Chondrocyte (in vitro differentiated cells): ENCODE measurements at places on chromosomes 7 and 10. TPM values are rescaled to one million over a fixed set of nuclear protein-coding genes. Genes with fewer than 3 reads are reported as not detected.

ACTR3C gene
- total RNA-seq = 0.25 to 0.85 TPM in 2 of 3 replicates, not detected in the other

DNA sequence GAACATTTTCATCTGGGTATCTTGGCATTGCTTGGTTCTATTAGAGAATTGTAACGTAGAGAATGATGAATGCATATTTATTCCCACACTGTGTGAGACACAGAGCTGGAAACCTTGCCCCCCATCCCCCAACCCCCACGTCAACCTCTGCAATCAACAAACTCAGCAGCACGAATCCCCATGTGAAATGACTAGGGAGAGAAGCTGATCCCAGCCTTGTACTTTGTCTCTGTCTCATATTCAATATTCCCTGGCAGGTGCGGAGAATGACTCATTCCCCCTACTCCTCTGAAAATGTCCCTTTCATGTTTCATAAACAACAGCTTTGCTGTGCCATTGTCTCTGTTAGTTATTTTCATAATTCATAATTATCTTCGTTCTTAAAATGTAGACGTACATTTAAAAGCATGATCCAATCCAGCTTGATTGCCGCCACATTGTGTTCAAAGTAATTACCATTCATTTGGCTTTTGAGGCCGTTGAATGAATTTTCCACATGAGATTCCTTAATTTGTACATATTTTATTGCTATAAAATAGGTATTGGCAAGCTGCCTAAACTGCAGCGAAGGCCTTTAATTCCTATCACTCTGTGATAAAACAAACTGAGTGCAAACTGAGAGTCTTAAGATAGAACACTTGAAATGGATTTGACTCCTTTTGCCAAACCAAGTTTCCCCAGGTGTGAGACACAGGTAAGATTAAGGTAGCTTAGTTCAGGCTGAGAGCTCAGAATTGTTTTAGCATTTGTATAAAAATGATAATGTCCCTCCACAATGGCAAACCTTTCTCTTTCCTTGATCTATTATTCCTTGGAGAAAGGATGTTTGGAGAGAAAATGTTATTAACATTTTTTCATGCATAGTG is 920.2 kb downstream of the TYW1 start:
- no peak for DNase-seq

GRCh38 chr10:65196111-65196510 is 1674.9 kb downstream of the REEP3 start:
- no peak for DNase-seq

- no peak for DNase-seq
Measured at GRCh38 chr10:22429981-22430421, 84.7 kb downstream of the SPAG6 start.

DNA sequence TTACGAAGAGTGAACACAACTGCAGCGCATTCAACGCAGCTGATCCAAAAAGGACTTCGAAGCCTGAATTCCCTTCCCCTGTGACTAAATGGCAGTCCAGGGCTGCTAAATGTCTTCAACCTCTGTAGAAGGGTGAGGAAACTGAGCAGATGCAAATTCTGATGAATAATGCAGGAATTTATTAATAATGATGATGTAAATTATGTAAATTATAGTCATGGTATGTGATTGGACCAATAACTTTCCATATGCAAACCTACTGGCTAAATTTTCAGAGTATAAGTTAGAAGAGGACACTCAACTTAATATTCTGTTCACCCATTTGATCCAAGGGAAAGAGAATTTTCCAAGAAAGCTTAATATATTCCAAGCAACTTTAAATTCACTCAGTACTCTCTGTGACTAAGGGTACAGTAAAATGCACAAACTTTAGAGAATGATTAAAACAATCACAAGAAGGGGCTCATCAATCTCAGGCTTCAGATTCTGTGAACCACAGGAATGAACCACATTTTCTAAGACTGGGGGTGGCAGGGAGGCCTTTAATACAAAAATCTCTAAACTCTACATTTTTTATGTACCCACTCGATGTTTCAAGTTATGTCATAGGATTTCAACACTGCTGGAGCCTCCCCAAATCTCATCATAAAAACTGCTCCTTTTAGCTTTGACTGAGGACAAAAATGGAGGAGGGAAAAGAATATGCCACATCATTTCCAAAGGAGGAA is 3.5 kb downstream of the FGFR2 start:
- no peak for DNase-seq

TCAF2 gene
- 2.1 to 2.8 TPM (median 2.3 TPM) in 3 replicates for total RNA-seq

PIK3AP1 gene
- total RNA-seq = 9.7 to 12.4 TPM (median 9.9 TPM) in 3 replicates

FAM25A gene
- not detected in 3 replicates for total RNA-seq

DNA sequence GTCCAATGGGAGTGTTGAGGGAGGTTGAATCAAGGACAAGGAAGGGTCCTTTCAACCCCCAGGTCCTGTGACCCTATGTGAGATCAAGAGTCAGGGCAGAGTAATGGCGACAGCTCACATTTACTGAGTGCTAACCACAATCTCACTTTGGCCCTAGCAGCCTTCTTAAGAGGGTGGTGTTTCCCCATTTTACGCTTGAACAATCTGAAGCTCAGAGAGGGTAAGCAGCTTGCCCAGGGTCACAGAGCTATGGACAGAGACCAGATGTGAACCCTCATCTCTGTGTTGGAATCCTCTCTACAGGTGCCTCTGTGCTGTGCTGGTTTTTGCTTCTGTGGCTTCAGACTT is 102.0 kb downstream of the GRK5 start:
- no peak for DNase-seq

COL17A1 gene
- total RNA-seq = not detected in 3 replicates

SOSTDC1 gene
- total RNA-seq = not detected in 3 replicates

CUEDC2 gene
- 55.1 to 64.3 TPM (median 57.7 TPM) in 3 replicates for total RNA-seq

SPACDR gene
- 0.42 to 0.87 TPM in 2 of 3 replicates, not detected in the other for total RNA-seq

GRCh38 chr7:80977751-80978150 is 58.9 kb upstream of the SEMA3C start:
- no peak for DNase-seq

GRCh38 chr10:2610946-2611345 is 456.4 kb upstream of the PFKP start:
- no peak for DNase-seq

TRIL gene
- 0.92 to 1.7 TPM (median 0.92 TPM) in 3 replicates for total RNA-seq

HACD1 gene
- total RNA-seq = 31.6 to 77.4 TPM (median 71.6 TPM) in 3 replicates

DNA sequence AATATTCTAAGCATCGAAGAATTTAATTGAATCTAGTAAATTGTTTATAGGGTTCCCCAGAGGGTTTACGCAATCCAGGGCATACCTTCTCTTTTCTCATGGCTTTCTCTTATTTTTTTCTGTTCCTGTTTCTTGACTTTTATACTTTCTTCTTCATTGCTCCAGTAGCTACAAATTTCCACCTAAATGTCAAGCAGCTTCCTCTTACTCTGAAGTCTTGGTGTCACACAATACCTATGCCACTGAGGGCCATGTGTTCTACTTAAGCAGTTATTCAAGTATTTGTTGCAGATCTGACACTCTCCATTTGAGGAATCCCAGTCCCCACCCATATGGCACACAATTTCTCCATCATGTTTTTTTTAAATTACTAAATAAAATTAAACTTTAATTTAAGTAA is 343.1 kb upstream of the MBL2 start:
- no peak for DNase-seq

DNA sequence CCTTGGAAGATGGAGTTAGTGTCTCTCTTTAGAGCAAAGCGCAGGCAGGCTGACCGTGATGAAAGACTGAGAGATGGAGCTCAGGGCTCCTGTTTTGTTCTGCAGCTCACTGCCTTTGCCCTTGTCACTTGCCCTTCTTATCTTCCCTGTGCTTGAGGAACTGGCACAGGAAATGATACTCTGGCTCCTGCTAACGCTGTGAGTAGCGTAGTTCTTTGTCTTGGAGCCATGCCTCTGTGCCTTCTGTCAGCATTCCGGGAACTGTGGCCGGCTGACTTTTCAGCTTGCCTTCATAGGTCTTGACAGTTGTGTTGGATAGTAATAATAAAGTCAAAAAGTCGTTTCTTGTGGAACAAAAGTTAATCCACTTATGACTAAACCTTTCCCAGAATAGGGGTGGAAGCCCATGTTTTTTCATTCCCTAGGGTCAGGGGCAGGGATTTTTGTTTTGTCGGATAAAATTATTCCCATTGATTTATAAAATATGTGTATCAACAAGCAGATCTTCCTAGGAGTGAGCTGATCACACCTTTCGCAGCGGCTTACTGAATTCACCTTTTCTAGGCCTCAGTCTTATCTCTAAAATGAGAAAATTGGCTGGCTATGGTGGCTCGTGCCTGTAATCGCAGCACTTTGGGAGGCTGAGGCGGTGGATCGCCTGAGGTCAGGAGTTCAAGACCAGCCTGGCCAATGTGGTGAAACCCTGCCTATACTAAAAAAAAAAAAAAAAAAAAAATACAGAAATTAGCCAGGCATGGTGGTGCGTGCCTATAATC is 16.6 kb upstream of the TMEM236 start:
- no peak for DNase-seq

GRCh38 chr7:121797657-121798452 is 75.1 kb upstream of the PTPRZ1 start:
- DNase-seq = no peak

- DNase-seq = no peak
Measured at GRCh38 chr7:19572566-19572965, 136.3 kb downstream of the POLR1F start.

GRM3 gene
- total RNA-seq = not detected in 3 replicates

- no peak for DNase-seq
Measured at GRCh38 chr7:27156508-27156898, at the start of gene HOXA7. Gene HOXA7, minus strand, starts transcription at chr7:27156675. Its CDS starts 130 bp downstream, at chr7:27156545.

GRCh38 chr10:49396666-49396999 is 744 bp upstream of the DRGX start:
- no peak for DNase-seq

DNA sequence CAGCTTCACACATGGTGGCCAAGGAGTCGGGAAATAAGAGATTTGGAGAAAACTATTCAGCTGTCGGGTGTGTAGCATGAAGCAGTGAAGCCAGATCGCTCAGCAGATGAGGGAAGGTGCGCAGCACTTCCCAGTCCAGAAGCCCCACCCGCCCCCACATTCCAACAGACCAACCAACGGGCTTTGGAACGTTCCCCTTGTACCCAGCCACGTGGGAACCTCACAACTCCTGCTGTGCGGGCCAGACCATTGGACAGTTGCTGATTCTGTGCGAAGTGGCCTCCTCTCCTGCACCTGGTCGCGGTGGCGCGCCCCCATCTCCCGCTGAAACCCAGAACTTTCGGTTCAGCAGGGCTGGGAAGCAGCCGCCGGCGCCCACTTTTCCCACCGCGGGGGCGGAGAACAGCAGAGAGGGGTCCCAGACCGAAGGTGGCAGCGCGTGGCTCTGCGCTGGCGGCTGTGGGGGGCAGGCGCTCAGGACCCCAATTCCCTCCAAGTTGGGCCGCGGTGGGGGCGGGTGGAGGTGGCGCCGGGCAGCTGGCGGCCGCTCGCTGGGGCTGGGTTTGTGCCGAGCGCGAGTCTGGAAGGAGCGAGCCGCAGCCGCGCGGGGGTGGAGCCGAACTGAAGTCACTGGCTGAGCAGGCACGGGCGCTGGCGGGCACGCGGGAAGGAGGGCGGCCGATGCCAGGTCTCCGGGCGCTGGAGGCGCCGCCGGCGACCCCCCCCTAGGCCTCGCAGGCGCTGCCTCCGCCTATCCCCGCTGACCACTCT is 1301.5 kb upstream of the SORCS1 start:
- DNase-seq = peak; percentile 83

SLC29A4 gene
- 6.6 to 10.4 TPM (median 9.7 TPM) in 3 replicates for total RNA-seq

DNA sequence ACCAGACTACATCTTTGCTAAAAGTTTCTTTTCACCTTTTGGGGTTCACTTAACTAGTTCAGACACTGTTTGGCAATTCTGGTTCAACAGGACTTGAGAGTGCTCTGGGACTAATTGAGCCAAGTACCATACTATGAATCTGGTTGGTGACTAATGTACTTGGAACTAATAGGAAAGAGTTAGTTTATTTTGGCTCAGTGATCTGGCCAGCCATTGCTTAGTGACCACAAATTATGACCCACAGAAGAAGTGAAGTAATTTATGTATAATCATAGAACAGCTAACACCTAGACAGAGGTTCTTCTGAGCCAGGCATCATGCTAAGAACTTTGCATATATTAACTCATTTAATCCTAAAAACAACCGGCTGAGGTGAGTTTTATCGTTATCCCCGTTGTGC is 126.5 kb upstream of the JCAD start:
- no peak for DNase-seq

GRCh38 chr10:772227-772637 is 82.8 kb upstream of the DIP2C start:
- no peak for DNase-seq

PKD1L1 gene
- 0.15 to 0.25 TPM (median 0.23 TPM) in 3 replicates for total RNA-seq

LLCFC1 gene
- total RNA-seq = not detected in 3 replicates

- no peak for DNase-seq
Measured at GRCh38 chr7:77765481-77765880, 32.8 kb downstream of the TMEM60 start.
